Psoas muscle (tissue), 8 donors: ENCODE measurements at places on chromosomes 16 and 17. TPM values are rescaled to one million over a fixed set of nuclear protein-coding genes. Genes with fewer than 3 reads are reported as not detected.

Gene KRTAP2-1
- total RNA-seq = not detected

Gene CSH2
- not detected for total RNA-seq

Gene TUBG1
- total RNA-seq = 50.5 TPM

Gene RTN4RL1
- 1.7 TPM for total RNA-seq

Gene ZNF75A
- total RNA-seq = 16.9 TPM

Gene CORO1A
- total RNA-seq = 4.0 TPM

Gene KLHL10
- not detected for total RNA-seq

Gene KRT222
- 0.32 TPM for total RNA-seq

Gene DHODH
- total RNA-seq = 7.3 TPM

Gene TGFB1I1
- total RNA-seq = 8.8 TPM

Gene RAB11FIP4
- total RNA-seq = 0.48 TPM

Gene MMP25
- total RNA-seq = 1.3 TPM

Gene CRYBA1
- not detected for total RNA-seq

Gene BCL6B
- 11.9 TPM for total RNA-seq

Gene PPY
- total RNA-seq = not detected

Gene PROCA1
- 0.21 TPM for total RNA-seq

Gene BICDL2
- total RNA-seq = not detected

Gene TBC1D28
- total RNA-seq = not detected

Gene VPS9D1
- total RNA-seq = 3.7 TPM

Gene KRT28
- not detected for total RNA-seq

Gene KRTAP3-1
- total RNA-seq = not detected

Gene KRT33B
- not detected for total RNA-seq

Gene GPRC5C
- total RNA-seq = 114 TPM

Gene MTSS2
- 166 TPM for total RNA-seq

Gene SLC9A5
- 1.7 TPM for total RNA-seq

Gene METRN
- total RNA-seq = 22.8 TPM

Gene MRPL12
- 97.7 TPM for total RNA-seq

Gene KIFC3
- total RNA-seq = 6.3 TPM

Gene NHLRC4
- total RNA-seq = 0.19 TPM

Gene STH
- not detected for total RNA-seq

Gene ABR
- 14.3 TPM for total RNA-seq

Gene CCP110
- 4.9 TPM for total RNA-seq

Gene GSDMA
- not detected for total RNA-seq

Gene BCAR1
- total RNA-seq = 61.8 TPM

Gene PRKCB
- 1.5 TPM for total RNA-seq

Gene RNF222
- not detected for total RNA-seq

Gene ZFP3
- 8.3 TPM for total RNA-seq

Gene CCL8
- total RNA-seq = 0.42 TPM
